Activated CD8-positive, alpha-beta memory T cell treated with anti-CD3 and anti-CD28 coated beads, Interleukin-2, amount 10 ng/mL, durations not matched to agents 7 days and 5 days (primary cell): ENCODE measurements at places on chromosomes 6 and 20. TPM values are rescaled to one million over a fixed set of nuclear protein-coding genes. Genes with fewer than 3 reads are reported as not detected.

DNA sequence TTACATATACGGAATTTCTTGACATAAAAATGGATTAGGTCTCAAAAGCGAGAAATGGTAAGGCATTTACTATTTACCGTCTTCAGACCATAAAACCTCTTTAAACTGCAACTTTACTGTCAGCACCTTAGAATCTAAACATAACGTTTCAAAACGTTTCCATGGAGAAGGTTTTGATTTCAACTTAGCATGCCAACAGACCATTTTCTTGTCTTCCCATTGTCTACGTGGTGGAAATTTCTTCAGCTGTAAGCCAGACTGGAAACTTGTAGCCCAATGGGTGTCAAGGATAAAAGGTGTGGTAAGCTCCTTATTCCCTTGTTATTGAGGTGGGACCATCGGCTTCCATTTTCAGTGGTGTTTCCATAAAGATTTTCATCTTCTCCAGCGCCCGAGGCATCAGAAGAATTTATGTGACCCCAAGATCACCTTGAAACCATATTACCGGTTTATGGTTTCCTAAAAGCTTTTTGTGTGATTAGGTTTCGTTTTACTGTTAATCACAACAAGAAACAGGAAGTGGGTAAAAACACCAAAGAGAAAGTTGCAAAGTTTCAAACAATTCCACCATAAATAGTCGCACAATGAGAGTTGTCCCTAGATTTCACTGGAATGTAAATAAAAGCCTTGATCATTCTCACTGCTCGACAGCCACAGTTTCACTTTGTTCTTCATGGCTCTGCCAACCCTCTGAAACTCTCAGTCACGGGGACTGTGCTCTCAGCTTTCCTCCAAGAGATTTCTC lies 63.0 kb upstream of the CD2AP start:
- DNase-seq: peak; percentile 47

GRCh38 chr20:17956099-17956685 lies 12.4 kb downstream of the SNX5 start:
- no peak for DNase-seq

Gene CYP39A1
- not detected for total RNA-seq

GRCh38 chr6:148520109-148520841 lies 177.6 kb downstream of the SASH1 start:
- DNase-seq: no peak

GRCh38 chr6:30154709-30155519 lies 6.1 kb downstream of the TRIM10 start:
- no peak for DNase-seq

Gene OVOL2
- not detected for total RNA-seq

DNA sequence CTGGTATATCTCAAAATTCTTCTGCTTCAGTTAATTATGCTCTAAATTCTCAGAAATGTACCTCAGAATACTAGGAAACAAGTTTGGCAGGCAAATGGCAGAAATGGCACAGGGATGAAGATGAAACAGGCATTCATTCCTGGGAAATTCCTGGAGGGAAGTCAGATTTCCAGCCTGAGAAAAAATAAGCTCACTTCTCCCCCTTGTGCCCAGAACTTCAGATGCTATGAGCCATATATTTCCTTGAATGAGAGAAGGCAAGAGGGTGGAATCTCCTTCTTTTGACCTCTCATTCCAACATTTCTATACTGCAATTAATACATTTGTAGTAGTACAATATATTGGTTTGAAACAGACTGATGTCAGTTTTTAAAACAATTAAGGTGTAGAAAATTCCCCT lies 22.8 kb downstream of the RGS17 start:
- no peak for DNase-seq

GRCh38 chr6:133595111-133595761 lies 293.7 kb upstream of the TCF21 start:
- no peak for DNase-seq

Gene BANF2
- not detected for total RNA-seq

- peak; percentile 5 for DNase-seq
These were observed 3.0 kb upstream of the BLCAP start for GRCh38 chr20:37530696-37531095.

DNA sequence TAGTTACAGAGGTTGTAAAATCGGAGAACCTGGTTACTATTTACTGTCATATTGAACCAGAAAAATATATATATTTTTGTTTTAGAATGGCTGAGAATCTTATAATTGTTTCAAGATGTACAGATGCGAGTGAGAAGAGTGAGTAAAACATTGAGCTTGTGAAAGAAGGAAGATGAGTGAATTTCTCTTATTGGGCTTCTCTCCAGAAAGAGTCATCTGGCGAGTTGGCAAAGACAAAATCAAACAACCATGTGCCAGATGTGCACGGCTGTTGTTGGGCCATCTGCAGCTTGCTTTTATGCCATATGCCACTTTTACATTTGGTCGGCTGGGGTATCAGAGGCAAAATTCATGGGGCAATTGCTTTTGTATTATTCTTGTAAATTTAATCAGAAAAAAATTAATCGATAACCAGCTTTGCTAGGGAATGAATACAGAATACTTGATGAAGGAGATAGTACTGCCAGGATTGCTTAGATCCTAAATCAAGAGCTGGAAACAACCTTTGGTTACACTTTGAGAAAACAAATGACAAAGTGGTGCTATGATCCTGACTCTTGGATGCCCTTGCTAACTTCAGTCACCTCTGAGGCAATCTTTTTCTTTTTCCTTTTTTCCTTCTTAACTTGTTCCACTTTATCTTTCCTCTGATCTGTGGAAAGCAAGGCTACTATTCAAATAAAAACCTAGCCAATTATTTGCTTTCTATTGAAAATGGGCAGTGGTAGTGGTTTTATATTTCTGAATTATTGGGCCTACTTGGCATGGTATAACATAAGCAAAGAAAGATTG lies 97.1 kb upstream of the GRIK2 start:
- DNase-seq: no peak

Gene SLC2A10
- not detected for total RNA-seq

Gene WFDC10B
- total RNA-seq: not detected

GRCh38 chr6:109623288-109623687 lies 67.7 kb downstream of the AK9 start:
- DNase-seq: no peak

Gene IP6K3
- total RNA-seq: not detected

DNA sequence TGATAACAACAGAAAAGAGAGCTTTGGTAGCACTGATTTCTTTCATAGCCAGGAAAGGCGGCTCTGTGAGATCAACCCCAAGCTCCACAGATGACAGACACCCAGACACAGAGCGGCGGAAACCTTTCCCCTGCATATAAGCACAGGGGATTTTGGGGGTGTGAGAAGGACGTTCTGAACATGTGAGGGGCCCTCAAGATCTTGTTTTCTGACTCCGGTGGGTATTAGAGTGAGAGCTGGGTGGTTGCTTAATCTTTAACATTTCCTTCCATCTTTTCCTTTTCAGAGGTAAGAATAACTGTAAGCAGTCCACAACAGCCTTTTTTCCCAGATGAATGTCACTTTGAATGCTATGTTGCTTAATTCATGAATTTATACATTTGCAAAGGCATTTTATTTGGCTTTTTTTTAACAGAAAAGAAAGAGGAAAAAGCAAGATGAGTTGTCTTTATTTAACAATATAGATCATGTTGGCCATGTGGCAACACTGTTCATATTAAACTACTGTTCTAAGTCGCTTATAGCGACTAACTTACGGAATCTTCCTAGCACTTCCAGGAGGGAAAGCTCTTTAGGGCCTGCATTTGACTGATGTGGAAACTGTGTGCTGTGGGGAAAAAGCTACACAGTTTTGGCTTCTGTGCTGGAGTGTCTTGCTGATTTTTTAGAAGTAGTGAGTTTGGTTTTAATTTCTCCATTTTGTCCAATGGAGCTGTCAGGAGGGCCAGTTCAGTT lies 80.5 kb upstream of the NAA20 start:
- DNase-seq: no peak

- no peak for DNase-seq
These were observed 6.3 kb downstream of the SDCBP2 start for GRCh38 chr20:1322511-1323245.

Gene TSHZ2
- 1.9 TPM for total RNA-seq

Gene PRR18
- total RNA-seq: not detected

DNA sequence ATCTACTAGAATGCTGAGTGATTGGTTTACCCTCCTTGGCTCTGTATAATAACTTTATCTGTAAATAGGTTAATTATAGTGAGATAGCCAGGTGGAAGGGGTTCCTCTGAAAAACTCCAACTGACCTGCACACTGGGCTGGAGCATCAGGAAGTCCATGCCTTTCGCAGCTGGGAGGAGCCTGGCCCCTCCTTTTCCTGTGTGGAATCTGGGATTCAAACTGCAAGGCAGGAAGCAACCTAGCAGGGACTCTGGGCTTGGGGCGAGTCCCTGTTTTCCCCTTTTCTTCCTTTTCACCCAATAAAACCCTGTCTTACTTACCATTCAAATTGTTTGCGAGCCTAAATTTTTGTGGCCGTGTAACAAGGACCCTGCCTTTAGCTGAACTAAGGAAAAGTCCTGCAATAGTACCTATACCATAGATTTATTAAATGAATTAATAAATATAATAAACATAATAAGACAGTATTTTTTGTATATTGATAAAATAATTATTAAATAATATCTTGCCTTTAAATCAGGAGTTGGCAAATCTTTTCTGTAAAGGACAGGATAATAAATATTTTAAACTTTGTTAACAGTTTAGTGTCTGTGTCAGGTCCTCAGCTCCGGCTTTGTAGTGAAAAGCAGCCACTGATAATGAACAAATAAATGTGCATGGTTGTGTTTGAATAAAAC lies 406.2 kb upstream of the MMS22L start:
- DNase-seq: no peak

GRCh38 chr20:64146936-64147477 lies 17.2 kb upstream of the MYT1 start:
- DNase-seq: no peak

GRCh38 chr6:48280035-48280620 lies 169.1 kb upstream of the PTCHD4 start:
- DNase-seq: no peak

DNA sequence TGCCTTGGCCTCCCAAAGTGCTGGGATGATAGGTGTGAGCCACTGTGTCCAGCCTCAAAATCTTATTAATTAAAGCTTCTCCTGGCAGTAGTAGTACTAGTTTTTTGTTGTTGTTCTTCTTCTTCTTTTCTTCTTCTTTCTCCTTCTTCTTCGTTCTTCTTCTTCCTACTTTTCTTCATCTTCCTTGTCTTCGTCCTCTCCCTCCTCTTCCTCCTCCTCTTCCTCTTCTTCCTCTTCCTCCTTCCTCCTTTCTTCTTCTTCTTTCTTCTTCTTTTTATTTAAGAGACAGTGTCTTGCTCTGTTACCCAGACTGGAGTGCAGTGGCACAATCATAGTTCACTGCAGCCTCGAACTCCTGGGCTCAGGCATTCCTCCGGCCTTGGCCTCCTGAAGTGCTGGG lies 17.2 kb upstream of the DEK start:
- no peak for DNase-seq
